Peyer's patch (tissue), 4 donors: ENCODE measurements at places on chromosomes 4 and X. TPM values are rescaled to one million over a fixed set of nuclear protein-coding genes. Genes with fewer than 3 reads are reported as not detected.

Gene PITX2
- 31.8 TPM for total RNA-seq

Gene TMEM47
- total RNA-seq: 9.4 TPM

Gene IL2RG
- total RNA-seq: 34.3 TPM

Gene FRMPD4
- 0.19 TPM for total RNA-seq

Gene CLIC2
- 5.5 TPM for total RNA-seq

Gene ABCG2
- total RNA-seq: 128 TPM

Gene CENPVL2
- total RNA-seq: not detected

Gene HS3ST1
- total RNA-seq: 1.7 TPM

Gene RNF150
- 9.9 TPM for total RNA-seq

DNA sequence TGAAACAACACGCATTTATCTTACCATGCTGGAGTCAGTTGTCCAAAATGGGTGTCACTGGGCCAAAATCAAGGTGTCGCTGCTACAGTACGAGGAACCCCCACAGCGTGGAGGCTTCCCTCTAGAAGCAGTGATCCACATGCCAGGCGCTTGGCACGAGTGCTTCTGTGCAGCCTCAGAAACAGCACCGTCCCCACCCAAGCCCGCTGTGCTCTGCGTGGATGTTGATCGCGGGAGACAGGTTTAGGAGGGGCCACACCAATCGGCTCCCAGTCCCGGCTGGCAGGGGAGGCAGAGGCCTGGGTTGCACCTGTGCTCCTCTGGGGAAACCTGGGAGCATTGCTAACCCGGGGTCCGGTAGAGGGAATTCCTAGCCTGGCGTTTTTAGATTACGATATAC is 165.5 kb upstream of the PSAPL1 start:
- H3K27me3 ChIP-seq: no peaks in the 10 kb centered on the region
- no peak for DNase-seq
- no peak overlapping the region for H3K27ac ChIP-seq
- no peak overlapping the region for H3K4me3 ChIP-seq
- H3K36me3 ChIP-seq: no peaks in the 10 kb centered on the region
- H3K4me1 ChIP-seq: no peaks in the 10 kb centered on the region

- H3K36me3 ChIP-seq: no peaks in the 10 kb centered on the region
- H3K4me3 ChIP-seq: no peak overlapping the region
- no peaks in the 10 kb centered on the region for H3K27me3 ChIP-seq
- no peaks in the 10 kb centered on the region for H3K4me1 ChIP-seq
- DNase-seq: no peak
Measured at GRCh38 chrX:96692890-96693289, 8.2 kb downstream of the DIAPH2 start.

- H3K27ac ChIP-seq: no peak overlapping the region
- no peak overlapping the region for H3K4me3 ChIP-seq
- H3K36me3 ChIP-seq: no peaks in the 10 kb centered on the region
- H3K4me1 ChIP-seq: no peaks in the 10 kb centered on the region
- H3K27me3 ChIP-seq: no peaks in the 10 kb centered on the region
- DNase-seq: no peak
Measured at GRCh38 chrX:9555354-9555753, 90.5 kb downstream of the TBL1X start.

DNA sequence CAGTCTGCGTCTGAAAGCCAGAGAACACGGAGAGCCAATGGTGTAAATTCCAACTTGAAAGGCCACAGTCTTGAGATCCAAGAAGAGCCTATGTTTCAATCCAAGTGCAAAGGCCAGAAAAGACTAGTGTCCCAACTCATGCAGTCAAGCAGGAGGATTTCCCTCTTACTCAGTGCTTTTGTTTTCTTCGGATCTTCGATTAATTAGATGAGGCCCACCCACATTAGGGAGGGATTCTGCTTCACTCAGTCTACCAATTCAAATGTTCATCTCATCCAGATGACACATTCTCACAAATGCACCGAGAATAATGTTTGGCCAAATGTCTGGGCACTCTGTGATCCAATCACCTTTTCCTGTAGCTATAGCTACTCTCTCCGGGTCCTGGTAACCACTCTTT is 91.5 kb upstream of the S100G start:
- DNase-seq: no peak
- no peak overlapping the region for H3K4me3 ChIP-seq
- no peaks in the 10 kb centered on the region for H3K4me1 ChIP-seq
- no peaks in the 10 kb centered on the region for H3K27me3 ChIP-seq
- H3K36me3 ChIP-seq: no peaks in the 10 kb centered on the region
- H3K27ac ChIP-seq: no peak overlapping the region

DNA sequence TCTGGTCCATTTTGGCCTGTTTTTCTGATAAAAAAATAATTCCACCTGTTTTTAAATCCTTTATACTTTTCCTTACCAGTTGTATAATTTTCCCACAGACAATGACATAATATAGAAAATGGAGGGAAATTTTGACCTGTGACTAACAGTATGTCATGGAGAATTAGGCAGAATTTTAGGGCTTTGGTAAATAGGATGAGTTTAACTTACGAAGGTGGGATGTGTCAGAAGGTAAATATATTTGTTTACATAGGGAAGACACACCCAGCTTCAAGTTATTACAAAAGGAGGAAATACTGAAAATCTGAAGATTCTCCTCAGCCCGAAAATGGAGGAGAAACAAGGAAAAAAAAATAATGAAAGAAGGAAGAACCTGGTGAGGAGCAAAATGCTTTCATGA is 64.6 kb upstream of the PPP3CA start:
- no peaks in the 10 kb centered on the region for H3K27me3 ChIP-seq
- no peak overlapping the region for H3K4me3 ChIP-seq
- no peaks in the 10 kb centered on the region for H3K36me3 ChIP-seq
- no peak overlapping the region for H3K27ac ChIP-seq

GRCh38 chr4:53716471-53717063 is 125.3 kb upstream of the LNX1 start:
- no peak for DNase-seq
- H3K27ac ChIP-seq: no peak overlapping the region
- H3K4me3 ChIP-seq: no peak overlapping the region

DNA sequence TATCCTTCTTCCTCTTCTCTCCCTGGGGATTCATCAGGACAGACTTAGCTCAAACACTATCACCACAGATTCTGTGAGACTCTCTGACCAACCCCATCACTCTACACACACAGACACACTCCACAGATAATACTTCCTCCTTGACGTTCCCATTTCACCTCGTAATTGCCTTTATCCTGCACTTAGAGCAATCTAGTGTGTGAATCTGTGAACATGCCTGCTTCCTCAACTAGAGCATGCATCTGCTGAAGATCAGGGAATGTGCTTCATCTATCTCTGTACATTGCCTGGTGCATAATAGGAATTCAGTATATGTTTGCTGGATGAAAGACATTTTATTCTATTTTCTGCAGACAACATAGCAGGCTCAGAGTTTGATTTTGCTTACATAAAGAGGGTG is 25.1 kb upstream of the HS6ST2 start:
- no peak for DNase-seq
- H3K36me3 ChIP-seq: no peaks in the 10 kb centered on the region
- H3K4me3 ChIP-seq: no peak overlapping the region
- no peaks in the 10 kb centered on the region for H3K27me3 ChIP-seq
- H3K27ac ChIP-seq: no peak overlapping the region

DNA sequence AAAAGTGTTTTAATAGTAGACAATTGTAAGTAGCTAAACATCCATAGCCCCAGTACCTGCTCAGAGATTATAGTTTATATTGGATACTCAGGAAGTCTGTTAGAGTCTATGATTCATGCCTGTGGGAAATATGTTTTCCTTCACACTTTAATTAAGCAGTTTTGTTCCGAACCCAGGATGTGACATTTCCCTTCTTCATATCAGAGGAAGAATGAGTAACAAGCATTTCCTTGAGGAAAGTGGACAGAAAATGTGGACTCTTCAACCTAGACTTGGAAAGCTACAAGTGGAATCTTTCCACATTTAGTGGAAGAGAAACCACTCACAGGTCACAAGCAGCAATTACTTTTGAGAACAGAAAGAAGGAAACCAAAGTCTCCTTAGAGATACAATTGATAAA is 419.4 kb downstream of the C4orf33 start:
- H3K36me3 ChIP-seq: no peaks in the 10 kb centered on the region
- DNase-seq: no peak
- no peaks in the 10 kb centered on the region for H3K4me1 ChIP-seq
- H3K4me3 ChIP-seq: no peak overlapping the region

GRCh38 chr4:7777871-7778509 is 161.7 kb downstream of the AFAP1 start:
- no peak for DNase-seq
- peak overlapping the region; percentile 65 for H3K27ac ChIP-seq
- H3K4me1 ChIP-seq: peaks cover 24% of the 10 kb centered on the region
- no peaks in the 10 kb centered on the region for H3K27me3 ChIP-seq
- H3K4me3 ChIP-seq: no peak overlapping the region

DNA sequence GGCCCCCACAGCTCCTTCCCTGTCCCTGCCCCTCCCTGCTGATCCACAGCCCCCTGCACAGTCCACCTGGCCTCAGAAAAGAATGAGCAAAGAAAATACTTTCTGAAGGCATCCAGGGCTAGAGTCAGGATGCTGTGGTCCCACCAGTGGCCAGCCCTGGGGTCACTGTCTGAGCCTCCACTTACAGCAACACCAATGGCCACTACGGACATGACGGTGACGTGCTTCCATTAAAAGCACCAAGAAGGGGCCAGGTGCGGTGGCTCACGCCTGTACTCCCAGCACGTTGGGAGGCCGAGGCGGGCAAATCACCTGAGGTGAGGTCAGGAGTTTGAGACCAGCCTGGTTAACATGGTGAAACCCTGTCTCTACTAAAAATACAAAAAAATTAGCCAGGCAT is 4.0 kb downstream of the JAKMIP1 start:
- H3K4me1 ChIP-seq: peaks cover 4% of the 10 kb centered on the region
- H3K27ac ChIP-seq: no peak overlapping the region
- peak; percentile 41 for DNase-seq

DNA sequence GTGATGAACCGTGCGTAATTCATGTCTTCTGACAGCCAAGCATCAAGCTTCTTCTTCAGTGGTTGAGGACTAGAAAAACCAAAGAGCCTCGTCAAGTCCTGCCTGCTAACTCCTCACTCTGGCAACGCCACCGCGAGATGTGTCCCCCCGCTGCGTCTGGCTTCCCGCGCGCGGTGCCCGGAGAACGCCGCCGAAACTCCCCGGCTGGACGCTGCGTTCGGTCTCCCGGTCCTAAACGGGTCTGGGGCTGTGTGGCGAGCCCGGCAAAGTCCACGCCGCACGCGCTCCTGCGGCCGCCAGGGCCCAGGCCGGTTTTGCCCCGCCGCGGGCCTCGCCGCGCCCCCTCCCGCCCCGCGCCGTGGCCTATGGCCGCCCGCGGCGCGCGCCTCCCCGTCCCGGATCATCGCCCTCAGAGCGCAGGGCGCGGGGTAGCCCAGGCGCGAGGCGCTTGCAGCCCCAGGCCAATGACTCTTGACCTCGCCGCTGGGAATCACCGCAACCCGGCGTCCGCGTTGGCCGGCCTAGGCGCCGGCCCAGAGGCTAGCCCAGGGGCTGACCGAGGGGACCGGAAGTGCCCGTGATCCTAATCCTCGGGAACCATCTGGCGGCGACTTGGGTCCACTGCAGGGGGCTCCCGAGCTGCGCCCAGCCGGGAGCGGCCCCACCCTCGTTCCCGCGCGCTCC is at the start of gene AADAT:
Gene AADAT, minus strand, starts transcription at position 289 of the 684 bp plus-strand sequence. Its CDS starts 266 bp downstream, at position 23.
- H3K27ac ChIP-seq: no peak within 1 kb of the TSS
- peak within 1 kb of the TSS; percentile 71 for H3K4me3 ChIP-seq
- H3K36me3 ChIP-seq: no peaks in the 10 kb centered on the region
- no peaks in the 10 kb centered on the region for H3K27me3 ChIP-seq
- no peaks in the 10 kb centered on the region for H3K4me1 ChIP-seq

DNA sequence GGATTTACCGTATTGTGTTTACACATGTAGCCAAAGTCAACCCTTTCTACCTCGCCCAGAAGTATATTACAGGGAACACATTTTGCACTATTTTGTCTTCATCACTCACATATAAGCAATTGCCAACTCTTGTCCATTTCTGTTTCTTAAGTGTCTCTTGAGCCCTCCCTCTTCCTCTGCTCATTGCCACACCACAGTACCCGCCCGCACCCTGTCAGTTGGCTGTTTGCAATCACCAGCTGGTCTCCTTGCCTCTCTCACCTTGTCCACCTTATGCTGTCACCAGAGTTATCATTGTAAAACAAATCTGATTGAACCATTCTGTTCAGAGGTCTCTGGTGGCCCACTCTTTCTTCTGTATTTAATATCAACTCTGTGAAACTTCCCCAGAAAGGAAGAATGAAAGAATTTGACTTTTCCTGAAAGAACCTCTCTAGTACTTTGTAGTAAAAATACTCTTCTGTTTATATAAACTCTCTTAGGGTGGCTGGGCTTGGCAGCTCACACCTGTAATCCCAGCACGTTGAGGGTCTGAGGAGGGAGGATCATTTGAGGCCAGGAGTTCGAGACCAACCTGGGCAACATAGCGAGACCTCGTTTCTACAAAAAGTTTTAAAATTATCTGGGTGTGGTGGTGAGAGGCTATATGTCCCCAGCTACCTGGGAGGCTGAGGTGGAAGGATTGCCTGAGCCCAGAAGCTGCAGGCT is 50.2 kb downstream of the ING2 start:
- no peaks in the 10 kb centered on the region for H3K36me3 ChIP-seq
- no peak overlapping the region for H3K27ac ChIP-seq
- H3K4me1 ChIP-seq: no peaks in the 10 kb centered on the region
- H3K4me3 ChIP-seq: no peak overlapping the region

GRCh38 chr4:100949350-100949935 is 397.9 kb downstream of the PPP3CA start:
- H3K36me3 ChIP-seq: no peaks in the 10 kb centered on the region
- no peak overlapping the region for H3K4me3 ChIP-seq
- no peak overlapping the region for H3K27ac ChIP-seq
- DNase-seq: no peak
- H3K27me3 ChIP-seq: no peaks in the 10 kb centered on the region

- H3K4me1 ChIP-seq: no peaks in the 10 kb centered on the region
- no peak overlapping the region for H3K27ac ChIP-seq
- H3K4me3 ChIP-seq: no peak overlapping the region
- no peaks in the 10 kb centered on the region for H3K27me3 ChIP-seq
- H3K36me3 ChIP-seq: no peaks in the 10 kb centered on the region
Measured at GRCh38 chrX:153063315-153063714, 7.0 kb downstream of the PNMA3 start.

DNA sequence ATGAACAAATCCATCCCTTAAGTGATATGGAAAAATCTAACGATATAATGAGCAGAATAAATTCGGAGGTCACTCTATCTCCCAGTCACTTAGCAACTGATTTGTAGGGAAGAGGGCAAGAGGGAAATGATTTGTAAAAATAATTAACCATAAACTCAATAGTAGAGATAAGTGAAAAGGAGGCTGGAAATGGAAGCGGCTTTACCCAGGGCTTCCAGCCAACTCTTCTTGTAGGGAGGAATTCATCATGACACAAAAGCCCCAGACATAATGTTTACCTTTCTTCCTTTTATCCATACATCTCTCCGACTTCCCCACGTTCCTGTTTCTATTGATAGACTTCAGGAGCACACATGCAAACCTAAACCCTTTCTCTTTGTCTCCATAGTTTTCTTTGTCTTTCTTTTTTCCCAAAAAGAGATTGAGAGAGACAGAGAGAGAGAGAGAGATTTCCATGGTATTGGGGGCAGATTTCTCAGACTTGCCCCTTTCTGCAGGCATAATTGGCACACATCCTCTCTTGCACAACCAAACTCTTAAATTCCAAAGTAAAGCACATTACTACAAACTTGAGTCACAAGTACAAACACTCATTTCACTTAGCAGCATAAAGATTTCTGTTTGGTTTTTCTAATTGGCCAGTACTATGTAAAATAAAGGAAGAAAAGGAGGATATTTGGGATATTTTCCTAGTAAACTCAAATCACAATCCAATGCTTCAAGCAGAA is 140.9 kb downstream of the MAPK10 start:
- no peak overlapping the region for H3K4me3 ChIP-seq
- H3K27me3 ChIP-seq: no peaks in the 10 kb centered on the region
- H3K4me1 ChIP-seq: no peaks in the 10 kb centered on the region
- no peak for DNase-seq
- no peaks in the 10 kb centered on the region for H3K36me3 ChIP-seq
